ENCODE measurements at places on chromosomes 13 and 19. TPM values are rescaled to one million over a fixed set of nuclear protein-coding genes. Genes with fewer than 3 reads are reported as not detected.
A peak's percentile ranks its signal among the peaks of the same experiment; 100 is the strongest.

DNA sequence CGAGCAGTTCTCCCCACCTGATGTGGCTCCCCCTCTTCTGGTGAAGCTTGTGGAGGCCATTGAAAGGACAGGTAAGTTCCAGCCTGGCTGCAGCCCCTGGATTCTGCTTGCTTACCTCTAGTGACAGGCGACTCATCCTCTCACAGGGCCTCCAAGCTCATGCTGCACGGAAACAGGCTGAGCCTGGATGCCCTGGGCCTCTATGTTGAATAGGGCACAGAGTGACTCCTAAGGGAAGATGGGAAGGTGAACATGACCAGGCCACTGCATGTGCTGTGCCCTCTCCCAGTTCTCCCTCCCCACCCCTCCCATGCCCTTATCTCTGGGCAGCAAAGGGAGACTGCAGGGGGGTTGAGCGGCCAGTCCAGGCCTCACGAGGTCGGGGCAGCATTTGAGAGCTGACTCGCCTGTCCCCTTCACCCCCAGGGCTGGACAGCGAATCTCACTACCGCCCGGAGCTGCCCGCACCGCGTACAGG is 7.6 kb downstream of the PIK3R2 start:
- no peak for DNase-seq

GRCh38 chr19:40332669-40333068 is 15.5 kb downstream of the C19orf47 start:
- no peak for DNase-seq

The CEACAM4 gene
- total RNA-seq: not detected

DNA sequence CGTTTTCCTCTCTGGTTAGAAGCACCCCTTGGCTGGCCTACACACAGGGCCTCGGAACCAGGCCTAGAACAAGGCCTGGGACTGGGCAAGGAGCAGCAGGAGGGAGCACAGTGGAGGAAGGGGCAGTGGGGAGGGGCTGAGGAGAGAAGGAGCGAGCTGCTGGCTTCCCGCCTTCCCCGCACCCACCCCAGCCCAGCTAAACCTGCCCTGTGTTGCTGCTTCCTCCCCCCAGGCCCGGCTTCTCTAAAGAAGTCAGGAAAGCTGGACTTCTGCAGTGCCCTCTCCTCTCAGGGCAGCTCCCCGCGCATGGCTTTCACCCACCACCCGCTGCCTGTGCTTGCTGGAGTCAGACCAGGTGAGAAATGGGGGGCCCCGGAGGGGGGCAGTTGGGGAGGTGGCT is 24.3 kb downstream of the LYL1 start:
- DNase-seq: no peak

- no peak for DNase-seq
Measured at GRCh38 chr13:99158846-99159245, 41.8 kb upstream of the UBAC2 start.

The ZNF667 gene
- 8.1 TPM for total RNA-seq

The ADM5 gene
- 0.27 TPM for total RNA-seq

GRCh38 chr13:89791971-89792630 is 1555.4 kb upstream of the MIR17HG start:
- no peak for DNase-seq

DNA sequence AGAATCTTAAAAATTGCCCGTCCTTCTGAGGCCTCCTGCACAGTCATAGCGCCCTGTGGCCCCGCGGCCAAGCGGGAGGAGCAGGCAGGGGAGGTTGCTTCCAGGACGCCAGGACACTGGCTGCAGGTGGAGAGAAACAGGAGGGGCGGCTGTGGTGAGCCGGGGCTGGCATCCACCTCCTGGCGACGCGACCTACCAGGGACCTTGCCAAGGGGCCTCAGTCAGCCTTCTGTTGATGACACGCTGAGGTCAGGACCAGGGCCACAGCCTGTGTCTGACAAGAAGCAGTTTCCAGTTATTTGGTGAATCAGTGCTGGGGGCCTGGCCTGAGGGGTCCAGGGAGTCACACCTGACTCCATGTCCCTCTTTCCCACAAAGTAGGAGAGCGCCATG is 13.3 kb upstream of the MKNK2 start:
- DNase-seq: no peak

GRCh38 chr19:58355215-58355796 is 2.0 kb upstream of the A1BG start:
- DNase-seq: no peak

DNA sequence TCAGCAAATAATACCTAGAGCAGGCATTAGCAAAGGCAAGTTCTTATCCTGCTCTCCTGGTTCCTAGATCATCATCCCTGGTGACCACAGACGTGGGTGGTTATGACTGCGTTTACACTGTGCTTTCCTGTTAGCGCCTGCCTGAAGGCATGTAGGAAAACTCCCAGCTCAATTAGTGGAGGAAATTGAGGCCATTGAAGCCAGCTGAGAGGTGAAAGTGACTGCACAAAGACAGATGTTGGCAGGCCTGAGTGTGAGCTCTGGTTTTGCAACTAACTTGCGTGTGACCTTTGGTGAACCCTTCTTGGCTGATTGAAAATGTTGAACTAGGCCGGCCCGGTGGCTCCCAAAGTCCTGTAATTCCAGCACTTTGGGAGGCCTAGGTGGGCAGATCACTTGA is 17.5 kb upstream of the NWD1 start:
- peak; percentile 95 for DNase-seq

GRCh38 chr13:43273362-43273761 is 250.0 kb downstream of the DNAJC15 start:
- peak; percentile 52 for DNase-seq

The ZNF730 gene
- 4.2 TPM for total RNA-seq

GRCh38 chr19:49761625-49762311 is 1.3 kb downstream of the TSKS start:
- DNase-seq: peak; percentile 29

DNA sequence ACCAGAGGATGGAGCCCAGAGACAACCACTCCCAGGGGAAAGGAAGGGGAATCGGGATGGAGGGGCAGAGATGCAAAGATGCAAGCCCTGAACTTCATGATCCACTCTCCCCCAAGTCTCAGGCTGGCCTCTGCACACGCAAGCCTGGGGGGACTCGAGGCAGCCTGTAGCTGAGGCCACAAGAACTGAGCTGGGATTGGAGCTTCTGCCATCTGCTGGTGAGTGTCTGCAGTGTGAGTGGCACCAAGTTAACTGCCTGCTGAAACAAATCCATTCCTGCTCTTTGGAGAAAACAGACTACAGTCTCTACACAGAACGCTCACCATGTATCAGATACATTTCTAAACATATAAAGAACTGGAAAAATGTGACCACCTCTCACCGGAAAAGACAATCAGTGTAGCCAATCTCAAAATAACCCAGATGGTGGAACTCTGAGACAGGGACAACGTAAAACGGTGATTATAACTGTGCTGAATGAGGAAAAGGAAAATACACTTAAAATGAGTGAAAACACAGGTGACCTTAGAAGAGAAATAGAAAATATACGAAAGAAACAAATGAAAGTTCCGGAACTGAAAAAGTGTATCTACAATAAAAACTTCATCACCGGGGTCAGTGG is 62.1 kb downstream of the KLF2 start:
- DNase-seq: peak; percentile 54

DNA sequence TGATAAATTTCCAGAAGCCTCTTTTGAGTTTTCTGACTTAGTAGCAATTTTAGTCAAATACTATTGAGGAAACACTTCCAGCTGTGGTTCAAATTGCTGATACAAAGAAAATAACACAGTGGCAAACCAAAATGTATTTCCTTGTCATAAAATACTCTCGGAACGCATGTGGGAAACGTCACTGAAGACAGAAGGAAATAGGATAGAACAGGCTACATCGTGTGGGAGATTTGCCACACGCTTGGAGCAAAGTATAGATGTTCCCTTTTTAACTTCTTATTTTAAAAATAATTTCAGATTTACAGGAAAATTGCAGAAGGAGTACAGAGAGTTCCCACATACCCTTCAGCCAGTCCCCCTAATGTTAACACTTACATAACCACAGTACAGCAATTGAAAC is 88.8 kb downstream of the ING1 start:
- no peak for DNase-seq

- DNase-seq: peak; percentile 54
Measured at GRCh38 chr19:14048443-14049153, 13.3 kb downstream of the PALM3 start.

The FXYD1 gene
- total RNA-seq: not detected

DNA sequence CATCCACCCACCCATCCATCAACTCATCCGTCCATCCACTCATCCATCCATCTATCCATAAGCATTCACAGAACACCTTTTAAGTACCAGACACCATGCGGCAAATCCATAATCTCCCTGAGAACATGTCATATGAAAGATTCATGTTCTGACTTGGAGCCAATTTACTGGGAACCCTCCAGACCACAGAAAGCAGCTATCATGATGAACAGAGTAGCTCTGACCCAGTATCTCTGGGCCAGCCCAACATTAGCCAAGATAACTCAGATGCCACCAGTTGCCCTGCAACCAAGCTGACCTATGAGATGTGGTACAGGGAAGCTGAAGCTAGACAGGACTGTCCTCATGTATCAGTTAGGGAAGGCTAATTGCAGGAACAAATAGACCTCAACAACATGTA is 51.3 kb downstream of the ALOX5AP start:
- DNase-seq: no peak

DNA sequence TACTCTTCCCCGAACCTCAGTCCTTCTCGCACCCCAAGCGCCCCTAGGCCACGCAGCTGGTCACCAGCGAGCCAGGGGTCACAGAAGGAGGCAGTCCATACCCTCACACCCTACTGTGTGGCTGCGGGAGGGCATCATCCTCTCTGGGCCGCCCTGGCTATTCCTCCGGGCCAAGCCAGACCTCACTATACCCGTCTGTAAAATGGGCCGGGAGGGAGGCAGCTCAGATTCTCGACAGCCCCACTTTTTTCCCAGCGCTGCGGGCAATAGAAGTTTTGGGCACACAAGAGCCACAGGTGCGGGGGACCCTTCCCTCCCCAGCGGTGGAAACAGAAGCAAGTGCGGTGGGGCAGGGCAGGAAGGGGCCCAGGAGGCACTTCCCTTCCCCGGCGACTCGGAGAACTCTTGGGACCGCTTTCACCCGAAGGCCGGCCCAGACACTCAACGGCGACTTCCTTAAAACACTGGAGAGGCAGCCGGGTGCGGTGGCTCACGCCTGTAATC is 5.6 kb upstream of the ARRDC2 start:
- no peak for DNase-seq

DNA sequence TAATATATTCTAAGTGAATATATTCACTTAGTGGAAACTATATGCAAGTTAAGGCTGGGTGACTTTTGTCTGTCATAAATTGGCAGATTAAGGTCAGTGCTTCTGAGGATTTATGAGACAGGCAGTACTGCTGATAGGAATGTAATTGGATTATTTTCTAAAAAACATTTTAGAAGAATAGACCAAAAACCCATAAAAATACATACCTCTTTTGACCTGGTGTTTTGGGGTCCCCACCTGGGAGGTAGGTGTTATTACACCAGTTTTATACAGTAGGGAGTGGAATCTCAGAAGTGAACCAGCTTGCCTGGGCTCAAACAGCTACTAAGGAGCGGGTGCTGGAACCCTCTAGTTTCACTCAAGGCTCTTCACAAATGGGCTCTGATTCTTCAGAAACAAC is 25.3 kb downstream of the COG3 start:
- no peak for DNase-seq

The FAM124A gene
- 0.46 TPM for total RNA-seq

GRCh38 chr19:6723108-6723618 is 2.7 kb upstream of the C3 start:
- no peak for DNase-seq

The TPT1 gene
- total RNA-seq: 1,984 TPM

DNA sequence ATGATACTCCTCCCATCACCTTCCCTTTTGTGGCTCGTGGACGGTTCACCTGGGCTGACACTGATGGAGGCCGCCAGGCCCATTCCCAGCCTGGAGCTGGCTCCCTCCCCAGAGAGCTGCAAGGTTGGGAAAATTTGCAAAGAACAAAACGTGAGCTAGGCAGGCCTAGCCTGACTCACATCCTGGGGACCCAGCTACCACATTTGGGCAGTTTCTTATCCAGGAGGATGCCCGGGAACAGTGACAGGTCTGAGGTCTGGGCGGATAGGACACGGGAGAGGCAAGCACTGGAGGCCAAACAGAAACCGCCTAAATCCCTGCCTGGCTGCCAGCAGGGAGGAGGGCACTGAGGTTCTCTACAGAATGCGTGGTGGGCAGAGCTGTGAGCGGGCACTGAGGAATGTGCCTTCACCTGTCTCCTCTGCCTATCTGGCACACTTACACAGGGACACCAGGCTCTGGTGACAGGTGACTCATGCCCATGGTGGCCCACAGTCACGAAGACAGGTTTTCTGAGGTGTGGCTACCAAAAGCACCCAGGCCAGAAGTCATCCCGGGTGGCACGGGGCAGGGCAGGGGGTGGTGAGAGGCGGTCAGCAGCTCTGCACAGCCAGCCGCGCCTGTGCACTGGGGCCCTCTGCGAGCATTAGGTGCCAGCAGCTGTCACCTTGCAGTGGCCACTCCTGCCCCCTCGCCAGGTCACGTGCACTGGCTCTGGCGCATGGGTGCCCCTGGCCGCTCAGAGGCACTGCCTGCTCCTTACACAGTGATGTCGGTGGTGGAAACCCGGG is 23.2 kb downstream of the SH3GL1 start:
- DNase-seq: peak; percentile 57

- no peak for DNase-seq
Measured at GRCh38 chr13:104487006-104487405, 1420.8 kb upstream of the SLC10A2 start.

- DNase-seq: no peak
Measured at GRCh38 chr13:40211586-40211968, 454.9 kb downstream of the FOXO1 start.

DNA sequence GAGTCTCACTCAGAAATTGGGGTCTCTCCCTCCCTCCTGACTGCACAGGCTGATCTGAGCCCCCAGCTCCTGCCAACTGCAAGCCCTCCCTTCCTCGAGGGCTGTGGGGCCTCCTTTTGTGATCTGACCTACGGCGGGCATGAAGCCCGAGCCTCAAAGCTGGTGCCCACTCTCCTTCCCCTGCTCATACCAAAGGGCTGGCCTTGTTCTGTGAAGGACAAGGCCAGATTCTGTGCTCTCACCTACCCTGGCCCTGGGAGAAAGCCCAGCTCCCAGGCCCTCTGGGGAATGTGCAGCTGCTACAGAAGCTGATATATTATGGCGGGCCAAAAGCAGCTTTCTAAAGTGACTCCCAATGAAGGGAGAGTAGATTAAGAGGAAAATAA is 9.0 kb upstream of the ECH1 start:
- DNase-seq: no peak

The ELOF1 gene
- 79.0 TPM for total RNA-seq

GRCh38 chr13:30363725-30364124 is 56.4 kb upstream of the KATNAL1 start:
- no peak for DNase-seq

DNA sequence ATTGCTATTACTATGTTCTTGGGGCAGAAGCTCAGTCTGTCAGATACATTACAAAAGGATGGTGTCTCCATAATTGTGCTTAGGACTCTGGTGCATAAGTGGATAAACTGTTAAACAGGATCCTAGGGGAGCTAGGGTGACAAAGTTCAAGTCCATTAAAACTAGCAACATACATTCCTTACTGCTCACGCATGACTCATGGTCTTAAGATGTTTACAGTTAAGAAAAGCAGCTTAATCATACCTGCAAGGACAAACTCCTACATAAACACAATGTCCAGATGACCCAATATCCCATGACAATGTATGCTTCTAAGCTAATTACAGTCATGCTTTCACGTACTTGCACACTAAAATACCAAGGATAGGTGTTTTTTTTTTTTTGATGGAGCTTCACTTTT is 3.5 kb upstream of the ZNF701 start:
- peak; percentile 47 for DNase-seq

- peak; percentile 10 for DNase-seq
Measured at GRCh38 chr13:24149246-24150032, 11.1 kb upstream of the SPATA13 start.

Data from Daoy (cell line).